H7 (cell line): ENCODE measurements at places on chromosomes 16 and 17. TPM values are rescaled to one million over a fixed set of nuclear protein-coding genes. Genes with fewer than 3 reads are reported as not detected.

The PRAC2 gene
- total RNA-seq, result 40.8 and 40.9 TPM in 2 replicates

The PRKCB gene
- 0.44 and 0.80 TPM in 2 replicates for total RNA-seq

The EVI2A gene
- not detected in 2 replicates for total RNA-seq

GRCh38 chr17:19799796-19800195, 51.7 kb upstream of the ALDH3A1 start:
- DNase-seq, result no peak

GRCh38 chr16:49096176-49096945, 185.3 kb downstream of the CBLN1 start:
- no peak for DNase-seq

The LGALS9B gene
- not detected in 2 replicates for total RNA-seq

The CX3CL1 gene
- 0.67 and 2.1 TPM in 2 replicates for total RNA-seq

DNA sequence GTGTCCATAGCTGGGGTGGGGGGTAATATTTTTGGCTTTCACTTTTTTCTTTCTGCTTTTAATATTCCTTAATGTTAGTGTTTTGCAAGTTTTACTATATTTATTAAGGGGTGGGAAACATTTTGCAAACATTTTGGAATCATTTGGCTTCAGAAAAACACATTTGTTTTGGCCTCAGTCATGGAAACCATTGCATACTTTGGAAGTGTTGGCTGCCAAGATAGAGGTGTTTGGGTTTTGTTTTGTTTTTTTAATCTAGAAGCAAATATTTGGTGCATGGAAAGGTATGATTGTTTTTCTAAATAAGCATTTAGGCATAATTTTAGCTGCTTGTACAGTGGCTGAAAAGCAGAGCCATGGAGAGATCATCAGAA, 243.3 kb downstream of the KATNIP start:
- no peak for DNase-seq

The ENDOV gene
- total RNA-seq, result 17.1 and 26.0 TPM in 2 replicates

DNA sequence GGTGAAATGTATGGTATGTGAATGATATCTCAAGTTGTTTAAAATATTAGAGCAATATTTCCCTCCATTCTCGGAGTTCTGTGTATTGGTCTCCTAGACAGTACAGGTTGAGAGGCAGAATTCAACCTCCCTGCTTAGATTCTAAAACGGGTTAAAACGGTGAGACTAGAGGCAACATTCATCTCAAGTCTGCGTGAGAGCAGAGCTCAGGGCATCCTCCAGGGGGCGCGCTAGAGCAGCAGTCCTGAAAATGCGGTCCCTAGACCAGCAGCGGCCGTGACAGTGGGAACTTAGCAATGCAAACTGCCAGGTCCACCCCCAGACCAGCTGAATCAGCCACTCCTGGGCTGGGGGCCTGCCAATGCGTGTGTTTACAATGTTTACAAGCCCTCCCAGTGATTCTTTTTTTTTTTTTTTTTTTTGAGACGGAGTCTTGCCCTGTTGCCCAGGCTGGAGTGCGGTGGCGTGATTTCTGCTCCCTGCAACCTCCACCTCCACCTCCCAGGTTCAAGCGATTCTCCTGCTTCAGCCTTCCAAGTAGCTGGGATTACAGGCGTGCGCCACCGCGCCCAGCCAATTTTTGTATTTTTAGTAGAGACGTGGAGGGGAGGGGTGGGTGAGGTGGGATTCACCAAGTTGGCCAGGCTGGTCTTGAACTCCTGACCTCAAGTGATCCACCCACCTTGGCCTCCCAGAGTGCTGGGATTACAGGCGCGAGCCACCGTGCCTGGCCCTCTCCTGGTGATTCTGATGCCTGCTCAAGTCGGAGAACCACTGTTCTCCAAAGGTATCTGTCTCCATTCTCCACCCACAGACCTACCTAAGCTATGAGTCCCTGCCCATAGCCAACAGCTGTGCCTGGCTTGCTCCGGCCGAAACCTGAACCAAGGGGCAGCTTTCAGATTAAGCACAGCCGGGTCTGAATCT, 24.2 kb downstream of the KLHL36 start:
- peak; percentile 90 for DNase-seq

GRCh38 chr17:40352779-40353394, 11.7 kb downstream of the GJD3 start:
- DNase-seq, result peak; percentile 54

The ST6GALNAC1 gene
- not detected in 2 replicates for total RNA-seq

DNA sequence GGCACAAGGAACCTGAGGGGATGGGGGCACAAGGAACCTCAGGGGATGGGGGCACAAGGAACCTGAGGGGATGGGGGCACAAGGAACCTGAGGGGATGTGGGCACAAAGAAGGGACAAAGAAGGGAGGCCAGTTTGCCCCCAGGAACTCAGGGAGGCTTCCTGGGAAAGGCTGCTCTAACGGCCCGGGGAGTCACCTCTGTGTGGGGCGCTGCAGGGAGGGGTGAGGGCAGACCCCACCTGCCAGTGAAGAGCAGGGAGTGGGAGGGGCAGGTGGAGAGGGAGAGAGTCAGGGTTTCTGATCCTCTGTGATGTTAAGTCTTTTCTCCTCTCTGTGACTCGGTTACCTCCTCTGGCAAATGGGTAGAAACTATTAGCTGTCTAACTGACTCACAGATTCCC, 57.7 kb downstream of the TIMM22 start:
- no peak for DNase-seq

The TBX6 gene
- total RNA-seq, result 2.9 and 4.6 TPM in 2 replicates

- peak; percentile 64 for DNase-seq
Measured at GRCh38 chr17:10349403-10349802, 23.4 kb downstream of the MYH13 start.

GRCh38 chr17:61260071-61260797, 139.4 kb upstream of the TBX2 start:
- DNase-seq, result no peak

DNA sequence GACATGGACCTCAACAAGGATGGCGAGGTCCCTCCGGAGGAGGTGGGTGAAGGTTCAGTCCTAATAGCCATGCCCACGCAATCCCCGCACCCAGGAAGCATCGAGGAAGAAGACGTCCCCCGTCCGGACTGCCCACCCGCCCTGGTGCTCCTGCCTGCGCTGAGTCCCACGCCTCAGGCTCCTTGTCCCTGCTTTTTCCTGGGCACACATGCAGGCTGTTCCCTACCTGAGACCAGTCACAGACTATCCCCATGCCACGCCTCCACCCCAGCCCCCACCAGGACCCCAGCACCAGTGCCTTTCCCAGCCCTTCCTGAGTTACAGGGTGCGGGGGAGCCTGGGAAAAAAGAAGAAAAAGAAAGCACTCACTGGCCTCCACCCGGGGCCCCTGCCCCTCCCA, 9.0 kb downstream of the FKBP10 start:
- DNase-seq, result peak; percentile 49

GRCh38 chr16:66741950-66742808, 9.2 kb downstream of the DYNC1LI2 start:
- DNase-seq, result no peak

GRCh38 chr17:48769009-48769675, 40.6 kb upstream of the HOXB13 start:
- no peak for DNase-seq

DNA sequence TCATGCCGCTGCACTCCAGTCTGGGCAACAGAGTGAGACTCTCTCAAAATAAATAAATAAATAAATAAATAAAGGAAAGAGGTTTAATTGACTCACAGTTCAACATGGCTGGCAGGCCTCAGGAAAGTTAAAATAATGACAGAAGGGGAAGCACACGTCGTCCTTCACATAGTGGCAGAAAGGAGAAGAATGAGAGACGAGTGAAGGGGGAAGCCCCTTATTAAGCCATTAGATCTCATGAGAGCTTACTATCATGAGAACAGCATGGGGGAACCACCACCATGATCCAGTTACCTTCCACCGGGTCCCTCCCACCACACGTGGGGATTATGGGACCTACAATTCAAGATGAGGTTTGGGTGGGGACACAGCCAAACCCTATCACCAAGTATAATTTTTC, 54.5 kb downstream of the PAFAH1B1 start:
- no peak for DNase-seq

The PLLP gene
- 1.6 and 3.0 TPM in 2 replicates for total RNA-seq

- DNase-seq, result peak; percentile 26
Measured at GRCh38 chr17:77332034-77332971, 191.5 kb downstream of the SEC14L1 start.

GRCh38 chr17:81683208-81683583, 401 bp downstream of the ARL16 start:
- no peak for DNase-seq

GRCh38 chr17:31378638-31379037, 12.8 kb upstream of the RAB11FIP4 start:
- DNase-seq, result peak; percentile 51

The ACSM3 gene
- 2.4 and 6.2 TPM in 2 replicates for total RNA-seq

GRCh38 chr16:81879625-81880024, 100.5 kb downstream of the PLCG2 start:
- DNase-seq, result peak; percentile 75

The JPH3 gene
- total RNA-seq, result 24.0 and 25.6 TPM in 2 replicates

GRCh38 chr16:31331807-31332301, 23.1 kb upstream of the ITGAX start:
- no peak for DNase-seq

The MT1B gene
- total RNA-seq, result not detected in 2 replicates

DNA sequence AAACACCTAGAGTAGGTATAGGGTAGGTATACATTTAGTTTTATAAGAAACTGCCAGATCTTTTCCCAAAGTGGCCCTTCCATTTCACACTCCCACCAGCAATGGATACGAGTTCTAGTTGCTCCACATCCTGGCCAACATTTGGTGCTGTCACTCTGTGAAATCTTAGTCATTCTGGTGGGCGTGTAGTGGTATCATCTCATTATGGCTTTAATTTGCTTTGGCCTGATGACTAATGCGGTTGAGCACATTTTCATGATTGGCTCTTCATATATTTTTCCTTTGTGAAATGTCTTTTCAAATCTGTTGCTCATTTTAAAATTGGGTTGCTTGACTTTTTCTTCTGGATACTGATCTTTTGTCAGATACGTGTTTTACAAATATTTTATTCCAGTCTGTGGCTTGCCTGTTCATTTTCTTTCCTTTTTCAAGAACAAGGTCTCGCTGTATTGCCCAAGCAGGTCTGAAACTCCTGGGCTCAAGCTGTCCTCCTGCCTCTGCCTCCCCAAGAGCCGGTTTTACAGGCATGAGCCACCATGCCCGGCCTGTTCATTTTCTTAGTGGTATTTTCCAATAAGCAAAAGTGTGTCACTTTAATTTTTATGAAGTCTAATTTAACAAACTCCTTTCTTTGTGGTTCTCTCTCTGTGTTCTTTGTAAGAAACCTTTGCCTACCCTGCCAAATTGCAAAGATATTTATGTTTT, 192.4 kb downstream of the SEC14L1 start:
- no peak for DNase-seq

- DNase-seq, result no peak
Measured at GRCh38 chr17:50508573-50509460, 578 bp downstream of the MYCBPAP start.

The UMOD gene
- total RNA-seq, result not detected in 2 replicates

- no peak for DNase-seq
Measured at GRCh38 chr16:31334934-31335333, 20.0 kb upstream of the ITGAX start.

The RAPGEFL1 gene
- total RNA-seq, result 3.9 and 5.4 TPM in 2 replicates

The ZP2 gene
- total RNA-seq, result not detected in 2 replicates

DNA sequence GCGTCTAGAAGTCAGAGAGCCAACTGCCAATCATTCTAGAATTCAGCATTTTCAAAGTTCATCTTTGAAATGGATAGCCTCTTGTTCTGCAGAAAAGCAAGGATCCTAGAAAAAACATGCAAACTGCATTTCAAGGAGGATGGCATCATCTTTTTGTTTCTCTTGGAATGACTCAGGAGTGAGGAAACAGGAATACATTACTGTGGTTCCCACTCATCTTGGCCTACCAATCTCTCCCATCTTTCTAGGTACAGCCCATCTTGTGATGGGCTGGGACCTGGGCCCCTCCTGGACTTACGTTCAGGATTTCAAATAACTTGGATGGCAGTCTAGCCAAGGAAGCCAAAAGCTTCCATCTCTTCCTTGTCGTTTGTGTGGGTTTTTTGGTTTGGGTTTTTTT, 363.4 kb downstream of the CDH13 start:
- no peak for DNase-seq

The ATP2C2 gene
- total RNA-seq, result 0.24 and 0.37 TPM in 2 replicates

The TBC1D16 gene
- 81.8 and 95.8 TPM in 2 replicates for total RNA-seq

GRCh38 chr17:77115947-77116346, 24.8 kb upstream of the SEC14L1 start:
- DNase-seq, result no peak

- peak; percentile 63 for DNase-seq
Measured at GRCh38 chr17:80585890-80586845, 41.5 kb downstream of the RPTOR start.

- DNase-seq, result no peak
Measured at GRCh38 chr17:27502526-27503324, 46.5 kb downstream of the KSR1 start.

DNA sequence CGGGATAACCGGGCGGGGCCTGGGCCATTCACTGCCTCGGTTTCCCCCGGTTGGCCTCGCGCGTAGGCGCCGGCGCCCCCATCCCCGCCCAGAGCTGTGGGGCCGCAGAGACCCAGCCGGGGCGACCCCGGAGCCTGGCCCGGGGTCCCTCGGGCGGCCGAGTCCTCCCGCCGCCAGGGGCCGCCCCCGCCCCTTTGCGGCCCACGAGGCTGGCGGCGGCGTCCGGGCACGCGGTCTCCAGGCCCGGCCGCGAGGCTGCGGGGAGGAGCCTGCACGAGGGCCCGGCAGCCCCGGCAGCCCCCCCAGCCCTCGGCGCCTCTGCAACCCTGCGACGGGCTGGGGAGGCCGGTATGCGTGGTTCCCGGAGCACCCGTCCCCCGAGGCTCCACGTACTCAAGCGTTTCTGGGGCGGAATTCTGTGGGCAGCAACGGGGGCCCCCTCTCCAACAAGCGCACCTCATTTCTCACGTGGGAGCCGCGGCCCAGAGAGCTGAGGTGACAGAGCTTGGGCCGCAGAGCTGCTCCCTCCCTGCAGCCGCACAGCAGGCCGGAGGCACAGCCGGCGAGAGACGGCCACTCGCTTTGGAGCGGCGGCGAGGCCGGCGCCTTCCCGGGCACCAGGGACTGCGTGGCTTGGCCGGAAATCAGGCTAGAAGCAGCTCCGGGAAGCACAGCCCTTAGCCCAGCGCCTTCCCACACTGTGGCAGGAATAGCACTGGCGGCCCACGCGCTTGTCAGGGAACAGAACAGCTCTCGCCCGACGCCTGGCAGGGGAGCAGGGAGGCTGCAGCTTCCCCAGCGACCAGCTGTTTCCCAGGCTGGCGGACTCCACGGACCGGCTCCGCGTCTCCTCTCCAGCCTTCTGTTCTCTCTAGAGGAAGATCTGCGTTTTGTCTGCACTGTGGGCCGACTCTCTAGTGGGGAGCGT, 867 bp upstream of the LIMD2 start:
- DNase-seq, result peak; percentile 94

The TRPV2 gene
- 1.8 and 5.5 TPM in 2 replicates for total RNA-seq

DNA sequence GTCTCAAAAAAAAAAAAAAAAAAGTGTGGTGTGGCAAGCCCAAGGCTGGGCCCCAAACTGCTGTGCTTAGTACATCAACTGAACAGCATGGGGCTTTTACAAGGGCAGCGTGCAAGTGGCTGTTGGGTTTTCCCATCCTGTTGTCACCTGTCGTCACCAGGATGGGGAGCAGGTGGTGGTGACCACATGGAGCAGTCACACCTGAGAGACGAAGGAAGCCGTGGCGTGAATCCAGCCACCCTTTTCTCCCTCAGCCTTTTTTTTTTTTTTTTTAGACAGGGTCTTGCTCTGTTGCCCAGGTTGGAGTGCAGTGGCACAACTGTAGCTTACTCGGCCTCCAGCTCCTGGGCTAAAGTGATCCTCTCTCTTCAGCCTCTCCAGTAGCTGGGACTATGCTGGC, 4.1 kb upstream of the MRPL58 start:
- no peak for DNase-seq

GRCh38 chr17:42329025-42329976, 41.0 kb downstream of the STAT5A start:
- peak; percentile 85 for DNase-seq

The KRT20 gene
- total RNA-seq, result not detected in 2 replicates

- peak; percentile 86 for DNase-seq
Measured at GRCh38 chr16:1108299-1109252, 12.5 kb upstream of the C1QTNF8 start.
